IPS DF 19.7 (cell line): ENCODE measurements at places on chromosomes 5 and 9.

GRCh38 chr5:137847687-137848086 is 20.0 kb upstream of the MYOT start:
- no peak for DNase-seq

GRCh38 chr9:21141427-21141882 is at the start of gene IFNW1:
TSS of gene IFNW1 (minus strand) at chr9:21141832. CDS start at chr9:21141570, 262 bp downstream.
- no peak for DNase-seq

DNA sequence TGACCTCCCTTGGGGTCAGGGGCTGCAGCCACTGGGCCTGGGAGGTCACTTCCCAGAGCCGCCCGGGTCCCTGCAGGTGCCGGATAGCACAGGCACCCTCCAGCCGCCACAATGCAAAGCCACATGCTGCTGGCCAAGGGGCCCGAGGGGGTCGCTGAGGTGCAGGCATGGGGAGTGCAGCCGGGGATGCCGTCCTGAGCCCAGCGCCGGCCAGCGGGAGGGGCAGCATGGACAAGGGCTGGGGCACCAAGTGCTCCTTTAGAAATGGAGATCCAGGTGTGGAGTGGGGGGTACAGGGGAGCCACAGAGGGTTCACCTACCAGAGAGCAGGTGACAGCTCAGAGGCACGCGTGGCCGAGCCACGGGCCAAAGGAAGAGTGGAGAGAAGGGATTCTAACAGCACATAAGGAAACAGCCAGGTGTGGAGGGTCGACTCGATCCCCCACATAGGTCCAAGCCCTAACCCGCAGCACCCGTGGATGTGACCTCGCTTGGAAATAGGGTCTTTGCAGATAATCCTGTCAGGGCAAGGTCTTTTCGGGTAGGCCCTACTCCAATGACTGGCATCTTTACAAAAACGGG is 24.7 kb downstream of the ZDHHC11B start:
- no peak for DNase-seq

GRCh38 chr5:175598774-175599173 is 59.1 kb upstream of the HRH2 start:
- DNase-seq = no peak

GRCh38 chr5:14147210-14147609 is 4.1 kb downstream of the TRIO start:
- no peak for DNase-seq

DNA sequence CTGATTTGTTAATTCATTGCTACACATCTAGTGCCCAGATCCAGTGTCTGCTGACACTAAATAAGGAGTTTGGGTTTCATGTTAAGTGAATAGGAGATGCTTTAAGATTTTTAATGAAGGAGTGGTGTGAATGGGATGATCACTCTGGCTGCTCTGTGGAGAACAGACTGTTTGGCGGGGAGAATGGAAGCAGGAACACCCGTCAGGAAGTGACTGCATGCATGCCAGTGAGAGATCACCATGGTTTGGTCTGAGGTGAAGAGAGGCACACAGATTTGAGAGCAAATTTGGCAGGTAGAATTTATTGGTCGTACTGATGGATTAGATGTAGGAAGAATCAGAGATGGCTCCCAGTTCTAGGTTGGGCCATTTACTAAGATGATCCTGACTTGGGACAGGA is 19.8 kb downstream of the ATP6V0E1 start:
- no peak for DNase-seq
